Frontal cortex (tissue), 4 donors: ENCODE measurements at places on chromosomes 16 and 17.

DNA sequence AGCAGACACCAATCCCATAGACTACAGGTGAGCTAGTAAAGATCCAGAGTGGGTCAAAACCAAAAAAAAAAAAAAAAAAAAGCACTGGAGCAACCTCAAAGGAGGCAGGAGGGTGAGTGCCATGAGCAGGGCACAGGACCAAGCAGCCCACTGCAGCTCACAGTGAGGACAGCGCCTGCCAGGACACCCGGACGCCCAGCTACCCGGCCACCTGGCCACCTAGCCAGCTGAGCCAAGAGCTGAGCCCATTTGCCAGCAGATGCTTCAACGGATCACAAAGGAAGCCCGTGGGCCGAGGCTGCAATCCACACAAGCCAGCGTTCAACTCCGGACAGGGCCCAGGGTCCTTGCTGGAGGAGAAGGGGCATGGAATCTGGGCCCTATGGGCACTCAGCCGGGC lies 15.1 kb downstream of the AXIN1 start:
- DNase-seq = no peak

DNA sequence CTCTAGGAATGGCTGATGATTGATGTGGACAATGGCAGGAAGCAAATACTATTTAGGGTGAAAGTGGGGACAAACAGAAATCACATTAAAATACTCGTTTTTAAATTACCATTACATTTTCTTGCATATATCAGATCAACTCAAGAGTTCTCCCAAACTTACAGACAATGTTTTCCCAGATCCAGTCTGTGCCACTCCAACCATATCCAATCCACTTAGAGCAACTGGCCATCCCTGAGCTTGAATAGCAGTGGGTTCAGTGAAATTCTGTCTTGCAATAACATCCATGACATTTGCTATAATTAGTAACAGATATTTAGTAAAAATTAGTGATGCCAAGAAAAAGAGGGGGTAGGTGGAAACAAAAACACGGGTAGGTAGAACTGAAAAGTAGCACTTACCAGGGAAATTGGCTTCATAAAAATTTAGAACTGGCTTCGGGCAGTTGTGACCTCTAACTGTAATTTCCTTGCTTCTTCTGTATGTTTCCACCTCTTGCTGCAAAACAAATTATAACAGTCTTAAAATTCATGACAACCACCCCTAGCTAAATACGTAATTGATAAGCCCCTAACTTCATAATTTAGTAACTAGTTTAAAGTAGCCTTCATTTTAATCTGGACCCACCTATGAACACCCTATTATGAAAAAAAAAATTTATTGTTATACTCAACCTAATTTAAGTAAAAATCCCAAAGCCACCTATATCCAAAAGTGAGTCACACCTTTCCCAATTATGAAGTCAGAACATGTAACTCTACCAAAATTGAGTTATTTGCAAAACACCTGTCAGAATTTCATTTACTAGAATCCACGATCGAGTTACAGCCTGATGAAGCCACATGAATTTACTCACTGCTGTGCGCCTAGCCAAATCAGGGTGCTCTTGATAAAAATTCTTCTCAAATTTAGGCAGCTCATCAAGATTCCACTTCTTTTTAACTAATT lies 2.0 kb downstream of the DDX5 start:
- DNase-seq = no peak

- DNase-seq = no peak
These were observed 7.9 kb upstream of the PLEKHG4 start for GRCh38 chr16:67271446-67271845.

- DNase-seq = no peak
These were observed 98.5 kb downstream of the ZNF778 start for GRCh38 chr16:89315791-89316581.

DNA sequence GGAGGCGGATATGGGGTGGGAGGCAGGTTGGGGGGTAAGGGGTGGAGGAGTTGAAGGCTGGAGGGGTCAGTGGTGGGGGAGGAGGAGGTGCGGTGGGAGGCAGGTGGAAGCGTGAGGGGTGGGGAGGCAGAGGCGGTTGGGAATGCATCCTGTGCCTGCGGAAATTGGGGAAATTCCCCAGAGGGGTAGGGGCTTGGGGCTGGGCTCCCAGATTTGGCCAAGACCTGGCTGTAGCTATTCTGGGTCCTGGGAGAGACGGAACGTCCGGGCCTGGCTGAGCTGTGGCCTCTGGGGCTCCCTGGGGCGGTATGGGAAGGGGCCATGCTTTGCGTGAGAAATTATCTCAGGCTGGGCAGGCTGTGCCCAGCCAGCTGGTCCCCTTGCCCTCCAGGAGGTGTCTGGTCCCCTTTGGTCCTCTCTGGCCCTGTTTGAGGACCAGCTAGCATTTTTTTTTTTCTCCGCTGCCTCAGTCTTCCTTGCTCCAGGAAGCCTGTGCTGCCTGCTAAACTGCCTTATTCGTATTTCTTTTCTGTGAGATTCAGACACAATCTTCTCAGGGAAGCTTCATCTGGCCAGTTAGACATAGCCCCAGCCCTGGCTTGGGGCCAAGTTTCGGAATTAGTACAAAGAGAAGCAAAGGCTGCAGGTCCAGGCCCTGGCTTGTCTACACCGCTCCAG lies 7.3 kb upstream of the TRPV2 start:
- no peak for DNase-seq

DNA sequence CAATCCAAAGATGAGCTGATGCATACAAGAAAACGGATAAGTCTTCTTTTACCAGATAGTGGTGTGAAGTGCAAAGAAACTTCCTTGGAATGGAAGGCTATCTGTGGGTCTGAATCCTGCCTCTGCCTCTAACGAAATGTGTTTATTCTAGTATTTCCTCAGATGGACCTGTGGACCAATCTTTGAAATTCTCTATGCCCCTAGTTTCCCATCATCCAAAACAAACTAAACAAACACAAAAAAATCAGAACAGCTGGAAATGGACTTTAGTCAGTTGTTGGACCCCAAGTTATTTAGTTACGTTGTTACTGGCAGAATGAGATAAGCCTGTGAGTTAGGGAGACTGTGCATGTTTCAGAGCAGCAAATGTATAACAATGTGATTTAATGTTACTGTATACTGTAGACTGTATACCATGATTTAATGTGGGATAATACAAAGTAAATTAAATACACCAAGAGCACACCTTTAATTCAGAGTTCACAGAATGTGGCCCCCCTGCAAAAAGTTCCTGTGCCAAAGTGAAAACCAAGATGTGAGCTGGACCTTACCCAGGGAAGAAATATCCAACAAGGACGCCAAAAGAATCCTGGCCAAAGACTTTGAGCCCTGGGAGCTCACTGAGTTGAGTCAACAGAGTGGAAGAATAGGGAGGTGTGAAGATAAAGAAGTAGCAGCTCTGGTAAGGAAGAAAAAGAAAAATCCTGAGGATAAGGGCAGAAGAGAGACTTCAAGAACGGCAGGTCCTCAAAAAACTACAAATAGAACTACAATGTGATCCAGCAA lies 255.2 kb downstream of the CNTNAP4 start:
- DNase-seq = no peak
